ENCODE measurements at places on chromosomes 4 and X. TPM values are rescaled to one million over a fixed set of nuclear protein-coding genes. Genes with fewer than 3 reads are reported as not detected.
A peak's percentile ranks its signal among the peaks of the same experiment; 100 is the strongest.

SSX4 gene
- not detected for total RNA-seq

NHSL2 gene
- total RNA-seq, result 12.7 TPM

CD40LG gene
- total RNA-seq, result 1.3 TPM

REPS2 gene
- total RNA-seq, result 18.5 TPM

CXCL11 gene
- total RNA-seq, result 0.62 TPM

RIPPLY1 gene
- total RNA-seq, result not detected

CXorf49B gene
- total RNA-seq, result not detected

BEND2 gene
- 0.24 TPM for total RNA-seq

USP17L27 gene
- total RNA-seq, result not detected

DNA sequence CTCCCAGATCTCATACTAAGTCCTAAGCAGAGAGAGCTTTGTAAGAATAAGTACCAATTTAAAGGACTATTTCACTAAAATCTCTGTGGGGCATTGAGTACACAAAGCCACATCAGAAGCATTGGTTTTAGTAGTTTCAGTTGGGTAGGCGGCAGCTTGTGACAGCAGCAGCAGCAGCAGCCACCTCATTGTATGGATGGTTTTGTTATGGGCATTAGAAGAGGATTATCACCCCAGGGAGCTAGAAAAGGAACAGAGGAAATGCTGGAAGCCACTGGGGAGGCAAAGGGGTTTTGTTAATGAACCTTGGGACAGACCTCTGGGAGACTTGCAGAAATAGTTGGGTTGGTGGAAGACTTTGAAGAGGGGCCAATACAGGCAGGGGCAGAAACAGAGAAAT is 93.9 kb upstream of the FRMPD3 start:
- no peaks in the 10 kb centered on the region for H3K4me1 ChIP-seq
- no peak for DNase-seq
- H3K27ac ChIP-seq, result no peak overlapping the region
- H3K36me3 ChIP-seq, result no peaks in the 10 kb centered on the region
- no peaks in the 10 kb centered on the region for H3K27me3 ChIP-seq

- H3K36me3 ChIP-seq, result no peaks in the 10 kb centered on the region
- H3K27me3 ChIP-seq, result no peaks in the 10 kb centered on the region
- H3K4me1 ChIP-seq, result no peaks in the 10 kb centered on the region
- H3K4me3 ChIP-seq, result no peak overlapping the region
- peak overlapping the region; percentile 11 for H3K27ac ChIP-seq
These were observed 19.1 kb downstream of the STARD8 start for GRCh38 chrX:68666580-68666979.

- H3K4me1 ChIP-seq, result no peaks in the 10 kb centered on the region
- no peak overlapping the region for H3K4me3 ChIP-seq
- no peaks in the 10 kb centered on the region for H3K36me3 ChIP-seq
- no peak overlapping the region for H3K27ac ChIP-seq
- no peaks in the 10 kb centered on the region for H3K27me3 ChIP-seq
These were observed 146.3 kb downstream of the BRWD3 start for GRCh38 chrX:80663331-80663730.

DNA sequence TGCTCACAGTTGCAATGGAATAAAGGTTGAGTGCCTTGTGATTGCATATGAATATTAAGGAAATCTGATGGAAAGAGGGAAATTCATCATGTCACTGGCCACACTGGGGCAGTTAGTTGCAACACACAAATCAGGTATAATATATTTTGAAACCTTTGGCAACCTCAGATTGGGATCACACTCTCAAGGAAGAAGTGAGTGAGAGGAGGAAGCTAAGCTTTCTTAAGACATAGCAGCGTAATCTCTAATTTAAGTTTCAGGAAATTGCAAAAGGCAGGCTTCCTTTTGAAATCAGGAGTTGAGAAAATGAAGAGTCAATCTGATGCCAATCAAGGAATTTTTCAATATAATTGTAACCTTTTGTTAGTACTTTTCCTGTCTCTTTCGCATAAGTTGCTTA is 12.3 kb upstream of the CLTRN start:
- H3K4me1 ChIP-seq, result peaks cover 8% of the 10 kb centered on the region
- H3K4me3 ChIP-seq, result peak overlapping the region; percentile 76
- no peak for DNase-seq
- H3K27ac ChIP-seq, result no peak overlapping the region

DNA sequence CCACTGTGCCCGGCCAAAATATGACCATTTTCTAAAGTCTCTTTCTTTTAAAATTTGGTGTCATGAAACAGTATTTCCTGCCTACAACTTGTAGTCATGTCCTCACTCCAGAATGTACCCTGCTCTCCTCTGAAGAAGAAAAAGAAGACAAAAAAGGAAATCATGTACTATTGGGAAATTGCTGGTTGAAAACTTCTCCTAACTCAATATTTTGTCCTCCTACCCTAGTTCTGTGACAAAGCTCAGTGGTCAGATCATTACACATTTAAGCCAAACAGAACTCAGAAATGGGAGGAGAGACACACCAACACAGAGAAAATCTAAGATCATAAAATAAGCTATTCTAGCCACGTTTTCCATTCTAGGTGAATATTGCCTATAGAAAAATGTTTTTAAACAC is 127.7 kb downstream of the IRF2 start:
- H3K4me1 ChIP-seq, result peaks cover 55% of the 10 kb centered on the region
- H3K36me3 ChIP-seq, result no peaks in the 10 kb centered on the region
- no peak overlapping the region for H3K4me3 ChIP-seq
- peak overlapping the region; percentile 88 for H3K27ac ChIP-seq

- H3K4me3 ChIP-seq, result no peak overlapping the region
- no peak for DNase-seq
- no peaks in the 10 kb centered on the region for H3K4me1 ChIP-seq
These were observed 6.0 kb downstream of the PLXNB3 start for GRCh38 chrX:153769865-153770600.

DNA sequence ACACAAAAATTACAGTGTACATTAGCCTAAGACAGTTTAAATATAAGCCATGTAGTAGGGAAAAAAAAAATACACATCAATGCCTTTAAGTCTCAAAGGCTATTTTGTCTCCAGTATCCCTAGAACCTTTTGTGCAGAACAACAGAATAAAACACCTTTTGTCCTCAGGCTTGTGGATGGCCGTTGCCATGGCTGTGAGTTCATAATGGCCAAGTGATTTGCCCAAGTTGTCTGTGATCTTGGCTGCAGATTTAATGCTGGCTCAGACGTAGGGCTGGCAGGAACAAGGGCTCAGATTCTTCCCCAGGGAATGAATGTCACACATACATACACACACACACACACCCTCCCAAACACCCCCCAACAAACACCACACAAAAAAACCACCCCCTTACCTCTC is 25.3 kb downstream of the GPM6B start:
- no peak overlapping the region for H3K4me3 ChIP-seq
- H3K36me3 ChIP-seq, result no peaks in the 10 kb centered on the region
- peak overlapping the region; percentile 4 for H3K27ac ChIP-seq
- DNase-seq, result no peak
- no peaks in the 10 kb centered on the region for H3K27me3 ChIP-seq

DNA sequence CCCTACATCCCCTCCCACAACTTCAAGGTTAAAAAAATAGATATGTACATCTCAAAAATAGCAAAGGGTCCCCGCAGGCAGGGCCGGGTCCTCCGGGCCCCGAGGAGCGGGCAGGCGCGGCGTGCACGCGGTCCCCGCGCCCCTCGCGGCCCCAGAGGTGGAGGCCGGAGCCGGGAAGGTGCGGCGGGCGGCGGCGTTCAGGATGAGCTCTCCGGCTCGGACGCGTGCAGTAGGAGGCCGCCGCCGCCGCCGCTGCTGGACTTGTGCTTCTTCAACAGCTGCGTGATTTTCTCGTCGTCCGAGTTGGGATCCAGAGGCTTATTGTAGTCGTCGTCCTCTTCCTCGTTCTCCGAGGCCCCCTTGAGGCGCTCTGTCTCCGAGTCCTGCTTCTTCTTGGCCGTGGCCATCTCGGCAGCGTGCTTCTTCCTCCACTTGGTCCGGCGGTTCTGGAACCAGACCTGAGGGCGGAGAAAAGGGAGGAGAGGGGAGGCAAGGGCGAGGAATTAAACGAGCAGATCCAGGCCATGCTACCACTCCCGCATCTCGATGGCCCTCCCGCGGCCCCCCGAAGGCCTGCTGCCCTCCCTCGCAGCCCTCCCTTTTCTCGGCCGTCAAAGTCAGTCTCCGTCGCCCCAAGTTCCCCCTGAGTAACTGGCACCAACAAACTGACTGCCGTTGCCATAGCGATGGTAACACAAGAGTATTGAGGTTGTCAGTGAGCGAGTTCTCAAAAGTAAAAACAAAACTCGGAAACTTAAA is 5.8 kb downstream of the NKX6-1 start:
- DNase-seq, result no peak
- H3K27me3 ChIP-seq, result peaks cover 95% of the 10 kb centered on the region
- H3K27ac ChIP-seq, result no peak overlapping the region

- H3K27ac ChIP-seq, result no peak overlapping the region
- no peaks in the 10 kb centered on the region for H3K36me3 ChIP-seq
- H3K27me3 ChIP-seq, result no peaks in the 10 kb centered on the region
These were observed 213.2 kb downstream of the SPANXN3 start for GRCh38 chrX:143304025-143304424.

- peak; percentile 65 for DNase-seq
- no peak overlapping the region for H3K27ac ChIP-seq
- H3K4me3 ChIP-seq, result no peak overlapping the region
- H3K4me1 ChIP-seq, result no peaks in the 10 kb centered on the region
- H3K27me3 ChIP-seq, result no peaks in the 10 kb centered on the region
- H3K36me3 ChIP-seq, result no peaks in the 10 kb centered on the region
These were observed 8.0 kb downstream of the AMOT start for GRCh38 chrX:112832481-112833095.

DNA sequence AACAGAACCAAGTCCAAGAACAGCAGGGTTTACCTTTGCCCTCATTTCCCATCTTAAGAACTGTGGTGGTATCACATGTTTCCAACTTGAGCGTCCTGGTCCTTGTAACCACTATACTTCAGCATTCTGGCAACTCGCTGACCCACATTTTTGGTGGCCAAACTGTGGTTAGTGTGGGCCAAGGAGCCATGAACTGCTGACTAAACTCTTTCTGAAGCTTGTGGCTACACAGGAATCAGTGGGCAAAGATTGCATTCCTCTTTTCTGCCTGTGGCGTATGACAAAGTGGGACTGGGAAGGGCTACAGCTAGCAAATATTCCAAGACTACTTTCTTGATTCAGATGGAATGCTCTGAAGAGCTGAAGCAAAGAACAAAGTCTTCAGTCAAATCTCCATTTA is 106.3 kb upstream of the MID1 start:
- H3K4me3 ChIP-seq, result no peak overlapping the region
- H3K4me1 ChIP-seq, result no peaks in the 10 kb centered on the region
- no peaks in the 10 kb centered on the region for H3K36me3 ChIP-seq
- no peaks in the 10 kb centered on the region for H3K27me3 ChIP-seq
- no peak overlapping the region for H3K27ac ChIP-seq

DNA sequence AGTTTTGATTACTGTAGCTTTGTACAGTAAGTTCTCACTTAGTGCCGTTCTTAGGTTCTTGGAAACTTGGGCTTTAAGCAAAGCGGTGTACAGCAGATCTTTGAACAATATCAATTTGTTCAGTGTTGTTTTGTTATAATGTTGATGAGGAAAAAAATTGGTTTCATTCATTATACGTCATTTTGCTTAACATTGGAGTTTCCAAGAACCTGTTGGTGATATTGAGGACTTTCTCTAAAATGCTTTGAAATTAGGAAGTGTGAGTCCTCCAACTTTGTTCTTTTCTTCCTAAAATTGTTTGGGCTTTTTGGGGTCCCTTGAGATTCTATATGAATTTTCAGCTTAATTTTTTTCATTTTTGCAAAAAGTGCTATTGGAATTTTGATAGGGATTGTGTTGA is 49.1 kb downstream of the STAG2 start:
- no peak overlapping the region for H3K27ac ChIP-seq
- H3K4me3 ChIP-seq, result no peak overlapping the region
- no peak for DNase-seq

DNA sequence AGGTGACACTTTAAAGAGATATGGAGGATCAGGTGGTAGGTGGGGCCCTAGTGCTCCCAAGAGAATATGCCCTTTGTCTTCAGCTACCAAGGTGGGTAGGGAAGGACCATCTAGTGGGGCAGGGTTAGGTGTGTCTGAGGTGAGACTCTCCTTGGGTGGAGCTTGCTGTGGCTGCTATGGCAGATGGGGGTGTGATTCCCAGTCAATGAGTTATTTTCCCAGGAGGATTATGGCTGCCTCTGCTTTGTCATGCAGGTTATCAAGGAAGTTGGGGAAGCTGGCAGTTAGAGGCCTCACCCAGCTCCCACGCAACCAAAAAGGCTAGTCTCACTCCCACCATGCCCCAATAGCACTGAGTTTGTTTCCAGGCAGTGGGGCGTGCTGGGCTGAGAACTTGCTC is 18.0 kb upstream of the SPIN2A start:
- no peak for DNase-seq
- H3K27me3 ChIP-seq, result no peaks in the 10 kb centered on the region
- H3K27ac ChIP-seq, result no peak overlapping the region
- H3K4me1 ChIP-seq, result no peaks in the 10 kb centered on the region
- no peak overlapping the region for H3K4me3 ChIP-seq

DNA sequence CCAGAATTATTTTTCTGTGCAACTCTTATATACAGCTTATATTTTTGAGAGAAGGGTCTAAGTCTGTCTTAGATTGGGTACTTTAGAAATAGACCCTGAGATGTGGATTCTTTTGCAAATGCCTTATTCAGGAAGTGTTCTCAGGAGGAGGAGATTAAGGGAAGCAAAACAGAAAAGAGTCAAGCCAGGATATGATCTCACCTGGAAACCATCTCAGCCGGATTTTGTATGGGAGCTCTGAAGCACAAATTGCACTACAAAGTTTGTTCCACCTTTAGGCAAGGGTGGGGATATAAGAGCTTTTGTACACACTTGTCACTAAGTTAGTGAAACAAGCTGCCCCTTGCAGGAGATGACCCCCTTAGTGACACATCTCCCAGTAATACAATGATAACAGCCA is 121.2 kb upstream of the GRPR start:
- no peak for DNase-seq
- H3K36me3 ChIP-seq, result no peaks in the 10 kb centered on the region
- H3K4me3 ChIP-seq, result no peak overlapping the region
- H3K27ac ChIP-seq, result no peak overlapping the region
- H3K4me1 ChIP-seq, result no peaks in the 10 kb centered on the region

DNA sequence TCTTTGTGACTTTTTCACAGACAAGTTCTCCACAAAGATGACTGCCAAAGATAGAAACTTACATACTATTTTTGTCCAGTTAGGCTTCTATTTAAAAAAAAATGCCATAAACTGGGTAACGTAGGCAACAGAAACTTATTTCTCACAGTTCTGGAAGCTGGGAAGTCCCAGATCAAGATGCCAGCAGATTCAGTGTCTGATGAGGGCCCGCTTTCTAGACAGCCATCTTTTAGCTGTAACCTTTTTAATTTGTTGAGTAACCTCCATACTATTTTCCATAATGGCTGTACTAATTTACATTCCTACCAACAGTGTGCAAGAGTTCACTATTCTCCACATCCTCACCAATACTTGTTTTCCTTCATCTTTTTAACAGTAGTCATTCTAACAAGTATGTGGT is 55.5 kb downstream of the ARHGEF38 start:
- H3K4me1 ChIP-seq, result peaks cover 1% of the 10 kb centered on the region
- DNase-seq, result no peak
- no peaks in the 10 kb centered on the region for H3K36me3 ChIP-seq
- H3K4me3 ChIP-seq, result no peak overlapping the region
- no peaks in the 10 kb centered on the region for H3K27me3 ChIP-seq
- no peak overlapping the region for H3K27ac ChIP-seq

GRCh38 chr4:27318740-27319139 is 458.1 kb downstream of the STIM2 start:
- no peak for DNase-seq
- H3K27ac ChIP-seq, result no peak overlapping the region
- H3K4me3 ChIP-seq, result no peak overlapping the region

All from lower lobe of right lung (tissue), 2 donors.